ENCODE measurements at places on chromosomes 16 and 17.

DNA sequence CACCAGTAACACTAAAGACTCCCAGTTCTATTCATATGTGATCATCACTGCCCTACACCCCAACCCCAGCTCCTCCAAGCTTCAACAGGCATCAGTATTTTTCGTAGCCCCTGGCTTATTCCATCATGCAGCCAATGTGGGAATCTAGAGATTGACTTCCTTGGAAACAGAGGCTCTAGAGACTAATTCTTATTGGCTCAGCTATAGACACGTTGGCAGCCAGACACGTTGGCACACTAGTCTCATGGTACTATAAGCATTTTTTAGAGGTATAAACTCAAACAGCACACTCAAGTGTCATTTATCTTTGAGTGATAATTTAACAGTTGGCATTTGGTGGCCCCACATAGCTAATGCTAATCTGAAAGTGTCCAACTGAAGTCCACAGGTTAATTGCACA lies 44.4 kb upstream of the CDR2 start:
- no peak for DNase-seq

- DNase-seq = peak; percentile 71
Observed at GRCh38 chr17:79789943-79790804, 6.7 kb downstream of the CBX8 start.

DNA sequence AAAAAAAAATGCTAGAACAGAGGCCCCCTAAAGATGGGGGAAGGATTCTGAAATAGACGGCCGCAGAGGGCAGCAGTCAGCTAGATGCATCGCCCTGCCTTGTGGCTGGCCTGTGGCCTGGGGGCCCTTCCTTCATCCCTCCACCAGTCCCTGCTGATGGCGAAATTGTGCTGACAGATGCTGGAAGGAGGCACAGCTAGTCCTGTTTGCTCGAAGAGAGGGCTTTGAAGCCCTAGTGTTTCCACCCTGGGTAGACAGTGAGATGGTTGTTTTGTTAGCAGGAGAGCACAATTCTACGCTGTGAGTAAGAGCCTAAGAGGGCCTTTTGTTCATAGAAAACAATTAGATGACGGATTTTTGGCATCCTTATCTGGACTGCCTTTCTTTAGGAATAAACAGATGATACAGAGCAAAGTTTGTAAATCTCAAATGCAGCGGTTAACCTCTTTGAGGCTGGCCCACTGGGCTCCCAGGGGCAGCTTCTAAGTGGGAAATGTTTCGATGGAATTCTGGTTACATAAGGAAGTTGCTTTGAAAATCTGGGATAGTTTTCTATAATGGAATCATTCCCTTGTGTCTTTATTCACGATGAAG lies 23.0 kb downstream of the VPS35L start:
- DNase-seq = no peak

DNA sequence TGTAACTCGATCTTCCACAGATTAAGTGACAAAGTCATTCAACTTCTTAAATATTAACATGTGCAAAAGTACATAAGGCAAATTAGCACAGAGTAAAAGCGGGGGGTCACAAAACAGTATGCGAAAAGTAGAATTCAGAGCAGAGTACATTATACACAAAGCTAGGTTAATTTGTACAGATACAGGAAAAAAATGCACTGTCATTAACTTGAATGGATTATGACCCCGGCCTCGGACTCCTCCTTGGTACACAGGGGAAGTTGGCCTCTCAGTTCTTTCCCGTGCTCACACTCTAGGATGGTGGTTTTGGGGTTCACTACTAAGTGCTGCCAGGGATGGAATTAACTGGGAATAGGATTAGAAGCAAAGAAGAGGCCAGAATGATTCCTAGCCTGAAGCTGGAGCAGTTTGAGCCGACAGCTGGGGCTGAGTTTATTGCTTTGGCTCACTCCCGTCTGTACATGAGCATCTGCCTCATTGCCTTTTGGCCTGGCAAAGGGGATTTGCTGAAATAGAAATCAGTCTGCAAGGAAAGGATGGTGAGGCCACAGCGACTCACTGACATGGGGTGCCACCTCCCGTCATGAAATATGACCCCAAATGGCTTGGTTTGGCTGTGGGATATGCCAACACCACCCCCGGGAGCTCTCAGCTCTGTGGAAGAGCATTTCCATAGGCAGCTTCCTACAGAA lies 23.6 kb downstream of the NTN1 start:
- no peak for DNase-seq

DNA sequence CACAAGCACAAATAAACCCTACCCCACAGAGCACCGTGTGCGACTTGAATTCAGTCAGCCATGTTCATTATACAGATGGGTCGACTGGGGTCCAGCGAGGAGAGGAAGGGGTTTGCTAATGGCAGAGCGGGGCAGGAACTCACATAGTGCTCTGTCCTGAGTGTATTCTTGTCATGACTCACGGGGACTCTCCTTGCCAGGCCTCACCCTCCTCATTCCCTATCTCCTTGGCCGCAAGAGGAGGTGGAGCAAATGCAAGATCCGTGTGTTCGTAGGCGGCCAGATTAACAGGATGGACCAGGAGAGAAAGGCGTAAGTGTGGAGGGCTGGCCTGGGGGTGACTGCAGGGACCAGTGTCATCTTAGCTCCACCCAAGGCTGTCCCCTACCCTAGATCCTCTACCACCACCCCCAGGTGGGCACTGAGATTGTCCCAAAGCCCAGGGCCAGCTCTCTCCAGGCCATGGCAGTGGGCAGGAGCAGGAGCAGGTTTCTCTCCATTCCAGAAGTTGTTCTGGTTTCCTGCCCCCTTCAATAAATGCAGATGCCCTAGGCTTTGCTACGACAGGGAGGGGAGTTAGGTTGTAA lies 29.4 kb downstream of the SLC12A3 start:
- DNase-seq = no peak

GRCh38 chr16:4218202-4218601 lies 23.7 kb downstream of the SRL start:
- DNase-seq = no peak

DNA sequence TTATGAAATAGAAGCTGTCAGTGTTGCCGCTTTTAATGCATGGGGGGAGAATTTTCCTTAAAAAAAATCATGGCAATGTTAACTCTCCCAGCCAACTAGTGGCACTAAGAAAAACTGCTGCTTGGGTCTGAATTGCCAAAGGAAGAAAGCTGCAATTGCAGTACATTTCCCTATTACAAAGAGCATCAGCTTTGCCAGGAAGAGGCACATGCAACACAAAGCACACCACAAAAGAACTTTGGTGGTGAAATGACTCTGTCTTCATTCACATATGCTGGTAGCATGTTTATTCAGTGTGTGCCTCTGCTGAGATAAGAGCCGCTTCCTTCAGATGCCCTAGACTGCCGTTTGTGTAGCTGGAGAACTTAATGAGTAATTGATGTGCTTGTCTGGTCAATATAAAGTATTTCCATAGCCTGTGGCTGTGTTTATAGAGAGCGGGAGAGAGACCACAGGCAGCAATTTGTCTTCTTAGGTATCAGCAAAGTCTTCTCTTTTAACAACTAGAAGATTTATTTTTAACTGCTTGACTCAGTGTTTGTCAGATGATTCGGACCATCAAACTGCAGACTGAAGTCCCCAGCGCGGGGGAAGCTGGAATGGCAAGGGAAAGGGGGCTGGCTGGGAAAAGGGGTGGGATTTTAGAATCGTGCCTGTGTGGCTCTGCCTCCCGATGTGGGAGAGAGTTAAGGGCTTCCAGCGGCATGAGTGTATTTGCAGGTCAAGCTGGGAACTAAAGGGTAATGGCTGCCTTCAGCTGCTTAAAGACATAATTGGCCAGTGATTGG lies 115.1 kb downstream of the MRTFB start:
- DNase-seq = peak; percentile 64

- DNase-seq = peak; percentile 50
Observed at GRCh38 chr17:57009737-57010445, 32.0 kb downstream of the SCPEP1 start.

- peak; percentile 77 for DNase-seq
Observed at GRCh38 chr17:33328129-33328528, 35.0 kb upstream of the ASIC2 start.

DNA sequence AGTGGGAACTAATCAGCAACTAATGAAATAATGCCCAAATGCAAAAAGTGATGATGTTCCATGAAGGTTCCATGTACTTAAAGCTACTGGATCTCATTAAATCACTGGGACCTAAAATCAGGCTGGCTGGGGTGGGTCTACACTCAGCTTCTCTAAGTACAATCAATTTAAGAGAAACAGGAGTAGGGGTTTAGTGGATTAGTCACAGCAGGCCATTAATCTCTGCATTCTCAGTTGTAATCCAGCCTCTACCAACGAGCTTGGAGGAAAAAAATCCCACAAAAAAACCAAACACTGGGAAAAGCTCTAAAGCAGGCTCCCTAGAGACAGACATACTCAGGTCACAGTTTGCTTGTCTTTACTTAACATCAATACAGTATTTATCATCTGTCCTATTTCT lies 15.0 kb downstream of the CA10 start:
- DNase-seq = peak; percentile 15

DNA sequence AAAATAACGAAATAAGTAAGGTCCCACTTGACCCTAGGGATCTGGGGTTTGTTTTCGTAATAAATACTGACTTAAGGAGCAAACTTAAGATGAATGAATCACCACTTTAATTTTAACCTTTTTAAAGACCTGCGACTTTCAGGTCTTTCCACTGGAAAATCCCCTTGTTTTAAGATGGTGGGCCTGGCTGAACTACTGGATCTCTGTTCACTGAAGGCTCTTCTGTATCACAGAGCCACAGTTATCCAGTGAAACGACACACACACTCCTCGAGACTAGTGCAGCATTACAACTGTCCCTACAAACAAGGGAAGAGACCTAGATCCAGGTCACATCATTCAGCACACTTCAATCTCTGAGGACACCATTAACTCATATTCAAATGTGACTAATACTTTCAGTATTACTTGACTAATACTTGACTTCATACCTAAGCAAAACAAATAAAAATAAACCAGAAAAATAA lies 299.0 kb downstream of the CEP112 start:
- DNase-seq = no peak

- DNase-seq = no peak
Observed at GRCh38 chr17:42028791-42029127, 8.9 kb downstream of the NKIRAS2 start.

DNA sequence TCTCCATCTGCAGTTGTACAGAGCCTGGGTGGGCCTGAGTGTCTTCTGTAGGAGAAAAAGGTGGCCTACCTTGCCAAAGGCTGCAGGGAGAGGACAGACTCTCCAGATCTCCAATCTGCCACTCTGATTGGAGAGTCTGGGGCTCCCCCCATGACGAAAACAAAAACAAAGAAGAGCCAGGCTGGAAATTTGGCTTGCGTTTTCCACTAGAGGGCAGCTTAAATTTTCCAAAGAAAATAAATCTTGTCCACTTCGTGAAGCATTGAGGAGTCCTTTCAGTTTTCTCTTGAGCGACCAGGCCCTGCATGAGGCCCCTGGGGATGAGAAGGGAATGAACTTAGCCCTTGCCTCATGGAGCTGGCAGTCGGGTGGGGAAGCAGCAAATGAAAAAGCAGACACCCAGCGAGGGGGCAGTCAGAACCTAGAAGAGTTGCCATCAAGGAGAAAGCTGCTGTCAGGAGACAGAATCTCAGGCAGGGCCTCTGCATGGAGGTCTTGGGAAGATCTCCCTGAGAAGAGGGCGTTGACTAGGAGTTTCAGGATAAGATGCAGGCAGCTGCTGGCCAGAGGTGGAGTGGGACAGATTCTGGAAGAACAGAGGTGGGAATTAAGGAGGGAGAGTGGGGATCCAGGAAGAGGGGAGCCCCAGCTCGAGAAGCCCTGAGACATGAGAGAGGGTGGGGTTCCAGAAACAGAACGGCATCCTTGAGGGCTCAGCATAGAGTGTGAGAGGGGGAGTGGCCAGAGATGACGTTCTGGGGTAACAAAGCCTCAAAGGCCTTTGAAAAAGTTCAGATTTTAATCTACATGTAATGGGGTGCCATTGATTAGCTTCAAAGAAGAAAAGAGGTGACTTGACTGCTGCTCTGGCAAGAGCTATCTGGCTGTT lies 8.4 kb upstream of the SHCBP1 start:
- DNase-seq = no peak

DNA sequence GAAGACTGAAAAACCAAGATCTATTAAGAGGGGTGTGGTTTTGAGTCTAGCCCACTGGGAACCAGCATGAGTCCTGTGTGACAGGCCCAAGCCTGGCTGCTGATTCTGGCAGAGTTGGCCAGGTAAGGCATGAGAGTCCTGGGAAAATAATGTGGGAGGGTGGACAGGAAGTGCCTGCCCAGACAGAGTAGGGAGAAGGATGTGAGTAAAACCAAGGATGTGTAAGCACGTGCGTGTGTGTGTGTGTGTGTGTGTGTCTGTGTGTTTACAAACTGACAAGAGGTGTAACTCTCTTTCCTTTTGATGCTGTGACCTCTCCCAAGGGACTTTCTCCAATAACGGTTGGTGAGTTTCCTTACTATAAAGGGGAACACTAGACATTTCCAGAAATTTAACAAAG lies 15.6 kb upstream of the TEX2 start:
- DNase-seq = no peak

DNA sequence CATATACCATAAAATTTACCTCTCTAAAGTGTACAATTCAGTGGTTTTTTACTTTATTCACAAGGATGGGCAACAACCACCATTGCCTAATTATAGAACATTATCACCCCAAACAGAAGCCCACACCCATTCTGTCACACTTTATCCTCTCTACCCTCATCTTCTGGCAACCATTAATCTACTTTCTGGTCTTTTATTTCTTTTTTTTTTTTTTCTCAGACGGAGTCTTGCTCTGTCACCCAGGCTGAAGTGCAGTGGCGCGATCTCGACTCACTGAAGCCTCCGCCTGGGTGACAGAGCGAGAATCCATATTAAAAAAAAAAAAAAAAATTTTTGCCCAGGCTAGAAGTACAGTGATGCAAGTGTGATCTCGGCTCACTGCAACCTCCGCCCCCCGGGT lies 90.7 kb upstream of the CLEC18B start:
- no peak for DNase-seq

GRCh38 chr17:34654881-34655276 lies 75.5 kb downstream of the TMEM132E start:
- no peak for DNase-seq
